Activated CD4-positive, alpha-beta T cell treated with anti-CD3 and anti-CD28 coated beads, Interleukin-2, amount 50 U/mL, for 4 hours (primary cell): ENCODE measurements at places on chromosomes 1 and 21.

DNA sequence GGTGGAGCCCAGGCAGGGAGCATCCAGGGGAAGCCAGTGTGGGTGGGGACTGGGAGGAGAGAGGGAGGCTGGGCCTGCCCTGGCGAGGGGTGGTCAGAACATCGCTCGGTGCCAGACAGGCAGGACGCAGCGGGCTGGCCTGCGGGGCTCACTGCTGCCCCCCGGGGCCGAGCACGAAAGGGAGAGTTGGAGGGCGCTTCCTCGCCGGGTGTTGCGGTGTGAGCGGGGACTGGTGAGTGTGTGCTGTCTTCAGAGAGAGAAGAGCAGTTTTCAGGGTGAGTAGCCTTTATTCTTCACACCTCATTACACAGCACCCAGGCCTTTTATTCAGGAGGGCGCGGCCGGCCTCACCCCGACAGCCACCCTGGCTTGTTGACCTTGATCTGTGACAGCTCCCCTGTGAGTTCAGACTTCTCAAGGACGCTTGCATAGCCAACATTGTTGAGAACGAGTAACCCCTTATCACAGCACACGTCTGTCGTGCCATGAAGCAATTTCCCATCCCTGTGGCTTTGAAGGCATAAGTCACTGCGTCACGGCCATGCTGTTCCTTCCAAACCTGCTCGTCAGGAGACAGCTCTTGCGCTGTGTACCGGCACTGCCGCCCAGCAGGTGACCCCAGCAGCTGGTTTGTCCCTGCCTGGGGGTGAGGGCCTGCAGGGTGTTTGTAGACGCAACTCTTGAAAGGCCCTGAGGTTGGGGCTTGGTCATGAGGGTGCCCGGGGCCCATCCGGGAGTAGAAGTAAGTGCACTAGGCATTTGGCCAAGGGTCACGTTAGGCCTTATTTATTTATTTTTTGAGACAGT is 54.6 kb downstream of the PRKCZ start:
- DNase-seq: no peak

DNA sequence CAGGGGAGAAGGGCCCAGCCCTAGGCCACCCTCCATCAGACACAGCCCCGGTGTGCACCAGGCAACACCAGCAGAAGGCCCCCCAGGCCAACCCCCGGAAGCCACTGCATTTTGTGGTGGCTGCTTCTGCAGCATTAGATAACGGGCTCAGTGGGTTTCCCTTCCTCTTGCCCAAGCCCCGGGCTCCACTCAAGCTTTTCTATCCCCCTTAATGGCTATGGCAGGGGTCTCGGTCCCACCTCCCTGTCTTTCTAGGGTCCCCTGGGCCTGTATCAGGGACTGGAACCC is 18.9 kb downstream of the C1orf174 start:
- DNase-seq: no peak

- DNase-seq: no peak
Observed at GRCh38 chr1:184387069-184387475, 243 bp downstream of the C1orf21 start.

DNA sequence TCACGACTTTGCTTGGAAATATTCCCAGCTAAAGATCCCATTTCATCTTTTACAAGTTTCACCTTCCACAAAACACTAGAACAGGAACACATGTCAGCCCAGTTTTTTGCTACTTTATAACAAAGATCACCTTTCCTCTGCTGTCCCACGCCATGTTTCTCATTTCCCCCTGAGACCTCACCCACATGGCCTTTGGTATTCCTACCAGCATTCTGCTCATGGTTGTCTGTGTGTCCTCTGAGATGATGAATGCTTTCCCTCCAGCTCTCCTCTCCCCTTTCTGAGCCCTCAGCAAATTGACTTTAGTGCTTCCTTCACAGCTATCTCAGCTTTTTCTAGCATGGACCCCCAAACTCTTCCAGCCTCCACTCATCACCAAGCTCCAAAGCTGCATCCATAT is 32.3 kb upstream of the ABCG1 start:
- no peak for DNase-seq

- no peak for DNase-seq
Observed at GRCh38 chr1:93769777-93770176, 88.1 kb upstream of the BCAR3 start.

DNA sequence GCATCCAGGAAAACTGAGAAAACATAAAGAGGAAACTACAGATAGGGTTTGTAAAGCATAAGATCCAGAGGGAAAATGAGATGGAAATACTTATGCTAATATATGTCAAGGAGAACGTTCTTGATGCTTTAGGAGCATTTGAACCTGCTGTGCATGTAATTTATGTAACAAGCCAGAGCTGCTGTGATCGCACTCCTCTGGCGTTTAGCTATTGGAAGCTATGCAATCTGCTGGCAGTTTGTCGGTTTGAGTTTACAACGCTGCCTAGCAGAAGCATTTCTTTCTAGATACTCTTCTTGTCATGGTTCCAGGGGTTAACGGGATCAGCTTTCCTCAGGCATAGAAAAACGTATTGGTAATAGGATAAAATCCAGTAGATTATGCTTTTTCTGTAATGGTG is 182.7 kb downstream of the KCNH1 start:
- no peak for DNase-seq

- DNase-seq: no peak
Observed at GRCh38 chr1:203147376-203147775, 19.9 kb downstream of the ADORA1 start.

- DNase-seq: no peak
Observed at GRCh38 chr1:208238710-208239472, 5.3 kb downstream of the PLXNA2 start.

GRCh38 chr1:29269382-29269781 is 33.1 kb downstream of the PTPRU start:
- no peak for DNase-seq

GRCh38 chr1:246394121-246394520 is 113.0 kb downstream of the SMYD3 start:
- DNase-seq: no peak

GRCh38 chr1:208420696-208421095 is 176.5 kb upstream of the PLXNA2 start:
- DNase-seq: no peak

DNA sequence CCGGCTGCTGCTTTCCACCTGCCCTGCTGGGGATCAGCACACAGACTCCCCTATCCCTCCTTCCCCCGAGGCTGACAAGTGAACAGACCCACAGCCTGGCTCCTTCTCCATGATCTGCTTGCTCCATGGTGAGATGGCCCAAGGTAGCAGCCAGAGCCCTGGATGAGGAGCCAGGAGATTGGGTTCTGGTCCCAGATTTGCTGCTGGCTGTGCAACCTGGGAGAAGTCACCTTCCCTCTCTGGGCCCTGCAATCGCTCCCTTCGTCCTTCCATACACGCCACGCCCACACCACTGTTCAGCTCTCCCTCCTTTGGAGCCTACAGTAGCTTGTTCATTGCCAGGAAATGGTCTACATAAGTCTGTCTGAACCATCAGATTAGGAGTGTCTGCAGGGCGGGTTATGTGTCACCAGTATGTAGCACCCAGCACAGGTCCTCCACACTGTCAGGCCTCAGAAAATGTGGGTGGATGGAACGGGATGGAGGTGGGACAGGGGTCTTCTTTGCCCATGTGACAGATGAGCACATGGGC is 9.2 kb upstream of the EPHA8 start:
- no peak for DNase-seq

- DNase-seq: no peak
Observed at GRCh38 chr1:177820213-177820612, 149.6 kb downstream of the SEC16B start.

DNA sequence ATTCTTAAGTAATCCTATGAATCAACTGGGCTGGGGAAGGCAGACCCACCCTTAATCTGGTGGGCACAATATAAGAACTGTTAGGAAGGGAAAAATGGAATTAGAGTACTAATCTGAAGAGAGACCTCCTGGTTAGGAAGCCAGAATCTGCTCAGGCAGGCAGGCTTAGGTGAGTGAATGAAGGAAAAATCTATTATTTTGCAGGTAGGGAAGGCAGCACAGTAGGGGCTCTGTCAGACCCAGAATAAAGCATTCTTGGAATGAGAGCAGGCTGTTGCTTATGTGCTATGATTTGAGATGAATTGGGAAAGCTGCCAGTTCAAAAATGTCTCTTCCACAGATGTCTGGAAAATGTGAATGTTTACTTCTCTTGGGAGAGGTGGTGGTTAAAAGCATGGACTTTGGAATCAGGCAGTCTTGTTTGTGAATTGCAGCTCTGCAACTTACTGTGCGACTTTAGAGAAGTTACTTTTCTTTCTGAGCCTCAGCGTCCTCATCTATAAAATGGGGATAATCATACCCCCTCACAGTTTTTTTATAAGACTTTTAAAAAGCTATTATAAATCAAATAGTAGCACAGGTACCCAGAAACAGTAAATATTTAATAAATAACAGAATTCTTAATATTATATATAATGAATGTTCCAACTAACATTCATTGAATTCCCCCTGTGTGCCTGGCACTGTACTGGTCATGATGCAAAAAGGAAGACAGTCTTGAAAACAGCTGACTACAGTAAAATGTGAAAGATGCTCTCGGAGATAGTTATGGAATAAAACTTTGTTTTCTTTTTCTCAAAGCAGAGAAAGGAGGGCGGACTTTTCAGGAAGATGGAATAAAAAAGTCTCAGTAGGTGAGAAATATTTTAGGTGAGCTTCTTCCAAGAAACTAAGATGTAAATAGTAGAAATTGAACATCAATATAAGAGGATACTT is 15.3 kb upstream of the ZNF644 start:
- no peak for DNase-seq
